Jurkat, Clone E6-1 (cell line): ENCODE measurements at places on chromosomes 16 and 17.

GRCh38 chr16:53576904-53577303 is 73.9 kb upstream of the AKTIP start:
- DNase-seq = no peak

DNA sequence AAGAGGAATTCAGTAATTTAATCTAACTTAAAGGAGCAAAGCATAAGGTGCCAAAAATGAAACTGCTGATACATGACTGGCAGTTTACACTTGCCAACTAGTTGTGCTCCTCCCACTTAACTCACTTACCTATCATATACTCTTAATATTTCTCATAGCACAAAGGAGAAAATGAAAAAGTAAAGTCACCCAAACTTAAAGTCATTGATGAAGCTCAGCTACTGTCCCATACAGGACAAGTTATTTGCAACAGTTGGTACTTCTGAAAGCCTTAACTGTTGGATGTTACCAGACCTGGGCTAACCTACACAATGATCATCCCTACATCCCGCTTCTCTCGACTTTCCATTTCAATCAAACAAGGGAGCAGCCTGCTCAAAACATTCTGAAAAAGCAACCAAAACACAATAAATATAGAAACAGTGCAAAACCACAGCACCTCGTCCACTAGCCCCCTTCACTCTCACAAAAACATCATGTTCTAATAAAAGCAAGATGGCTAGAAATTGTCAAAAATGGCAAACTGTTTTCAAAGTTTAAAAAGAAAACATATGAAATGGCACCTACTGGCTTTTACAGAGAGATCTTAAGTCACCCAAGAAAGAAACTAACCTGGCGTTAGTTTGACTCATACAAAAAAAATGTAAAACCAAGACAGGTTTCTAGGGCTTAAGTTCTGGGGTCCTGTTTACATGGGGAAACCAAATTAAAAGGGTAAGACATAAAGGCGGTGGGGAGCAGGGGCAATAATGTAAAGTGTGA is 868 bp downstream of the MED13 start:
- peak; percentile 51 for DNase-seq

GRCh38 chr16:89402962-89403361 is 87.4 kb downstream of the ANKRD11 start:
- no peak for DNase-seq

DNA sequence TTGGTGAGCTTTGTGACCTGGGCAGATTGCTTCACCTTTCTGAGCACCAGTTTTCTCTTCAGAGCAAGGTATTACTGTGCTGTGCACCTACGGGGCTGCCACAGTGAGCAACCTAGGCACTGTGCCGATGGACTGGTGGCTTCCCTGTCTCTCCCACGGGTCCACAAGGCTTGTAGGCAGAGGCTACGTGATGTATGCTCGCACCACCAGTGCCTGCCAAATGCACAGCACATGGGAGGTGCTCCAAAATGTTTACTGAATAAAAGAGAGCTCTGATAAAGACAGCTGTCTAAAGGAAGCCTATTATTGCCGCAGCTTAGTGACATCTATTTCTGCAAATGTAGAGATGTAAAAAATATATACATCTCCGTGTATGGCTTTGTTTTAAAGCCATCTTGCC is 139.2 kb downstream of the CDK5R1 start:
- no peak for DNase-seq

GRCh38 chr17:44549686-44550085 is 7.6 kb upstream of the FZD2 start:
- no peak for DNase-seq

- no peak for DNase-seq
These were observed 6.5 kb downstream of the CHD9 start for GRCh38 chr16:53061256-53061655.

DNA sequence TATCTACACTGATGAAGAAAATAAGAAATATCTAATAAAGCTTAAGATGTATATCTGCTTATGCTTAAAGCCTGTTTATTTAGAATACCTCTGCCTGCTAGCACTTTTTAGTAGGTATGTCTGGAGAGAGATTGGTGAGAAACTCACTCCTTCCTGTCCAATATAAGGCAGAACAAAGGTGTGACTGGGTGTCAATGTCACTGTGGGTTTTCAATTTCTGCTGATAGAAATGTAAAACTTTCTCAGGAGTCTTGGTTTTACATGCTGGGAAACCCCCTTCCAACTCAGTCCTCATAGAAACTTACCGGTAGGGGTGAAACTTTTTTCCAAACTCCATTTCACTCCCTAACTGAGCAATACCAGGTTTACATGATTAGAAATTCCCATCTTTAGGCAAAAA is 17.8 kb upstream of the MPHOSPH6 start:
- DNase-seq = no peak

DNA sequence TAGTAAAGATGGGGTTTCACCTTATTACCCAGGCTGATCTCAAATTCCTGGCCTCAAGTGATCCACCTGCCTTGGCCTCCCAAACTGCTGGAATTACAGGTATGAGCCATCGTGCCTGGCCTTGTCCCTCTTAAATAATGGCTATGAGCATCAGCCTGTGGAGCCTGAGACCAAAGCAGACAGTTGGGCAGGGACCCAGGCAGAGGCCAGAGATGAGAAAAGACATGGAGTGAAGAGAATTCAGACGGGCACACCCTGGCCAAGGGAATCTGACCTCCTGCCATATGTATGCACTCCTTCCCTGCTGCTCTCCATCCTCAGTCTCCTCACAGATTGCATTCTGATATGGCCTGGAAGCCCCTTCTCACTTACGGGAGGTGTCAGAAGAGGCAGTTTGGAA is 98.4 kb upstream of the DNAH9 start:
- no peak for DNase-seq

- DNase-seq = peak; percentile 23
These were observed 11.4 kb downstream of the SLC13A5 start for GRCh38 chr17:6701719-6702118.

GRCh38 chr16:24010440-24011089 is 174.8 kb downstream of the PRKCB start:
- DNase-seq = peak; percentile 84
